ENCODE measurements at places on chromosomes 12 and 14.

GRCh38 chr14:33938131-33938949, 12.5 kb downstream of the EGLN3 start:
- no peak for DNase-seq

- DNase-seq, result no peak
Observed at GRCh38 chr14:64841772-64842750, 37.6 kb downstream of the SPTB start.

DNA sequence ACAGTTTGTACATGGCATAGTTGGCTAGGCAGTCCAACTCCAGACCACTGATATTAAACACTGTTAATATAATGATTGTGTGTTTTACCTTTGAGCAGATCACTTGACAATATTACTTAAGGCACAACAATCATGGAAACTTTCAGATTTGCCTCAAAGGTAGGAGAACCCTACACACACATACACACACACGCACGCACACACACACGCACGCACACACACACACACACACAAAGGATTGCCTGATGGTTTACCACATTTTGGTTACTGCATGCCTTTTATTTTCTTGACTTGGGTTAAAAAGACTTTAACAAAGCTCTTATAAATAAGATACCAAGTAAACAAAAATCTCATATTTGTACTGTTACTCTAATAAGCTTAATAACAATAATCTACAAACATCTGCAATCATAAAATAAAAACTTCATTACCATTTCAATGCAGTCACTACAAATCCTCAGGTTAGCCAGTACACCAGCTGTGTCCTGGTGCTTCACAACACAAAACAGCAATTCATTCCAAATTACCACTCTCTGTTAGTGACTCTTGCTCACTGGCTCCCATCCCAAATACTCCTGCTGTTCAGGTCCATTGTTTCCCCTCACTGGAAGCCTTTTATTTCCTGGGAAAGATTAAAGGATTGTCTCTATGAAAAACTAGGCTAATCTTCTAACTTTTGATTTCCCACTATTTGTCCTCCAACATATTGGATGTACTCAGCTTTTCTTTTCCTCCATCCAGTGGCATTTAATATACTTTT, 175.2 kb upstream of the ATP2B1 start:
- DNase-seq, result no peak

- no peak for DNase-seq
Observed at GRCh38 chr12:5546616-5547015, 114.7 kb downstream of the NTF3 start.

- no peak for DNase-seq
Observed at GRCh38 chr14:69615121-69615495, 3.7 kb downstream of the SUSD6 start.

DNA sequence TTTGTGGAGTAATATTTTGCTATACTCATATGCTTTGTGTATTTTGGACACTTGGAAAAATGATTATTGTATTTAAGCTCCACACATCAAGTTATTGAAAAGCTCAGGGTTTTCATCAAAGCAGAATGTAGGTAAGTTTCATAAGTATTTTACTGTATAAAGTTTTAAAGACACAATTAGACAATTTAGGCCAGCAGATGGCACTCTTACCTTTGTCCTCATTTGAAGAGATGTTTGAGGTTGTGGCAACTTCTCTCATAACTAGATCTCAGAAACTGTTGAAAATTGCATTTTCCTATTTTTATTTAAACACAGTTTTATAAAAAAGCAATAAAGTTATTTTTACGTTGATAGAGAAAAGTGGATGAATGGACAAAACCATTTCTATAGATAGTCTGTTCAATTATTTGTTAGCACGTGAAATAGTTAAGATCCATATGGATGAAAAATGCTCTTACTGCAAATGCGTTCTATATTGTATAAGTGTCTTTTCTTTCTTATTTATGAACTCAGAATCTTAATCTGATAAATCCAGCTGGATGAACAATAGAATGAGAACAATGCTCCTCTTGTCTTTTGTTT, 300.0 kb downstream of the AEBP2 start:
- no peak for DNase-seq

DNA sequence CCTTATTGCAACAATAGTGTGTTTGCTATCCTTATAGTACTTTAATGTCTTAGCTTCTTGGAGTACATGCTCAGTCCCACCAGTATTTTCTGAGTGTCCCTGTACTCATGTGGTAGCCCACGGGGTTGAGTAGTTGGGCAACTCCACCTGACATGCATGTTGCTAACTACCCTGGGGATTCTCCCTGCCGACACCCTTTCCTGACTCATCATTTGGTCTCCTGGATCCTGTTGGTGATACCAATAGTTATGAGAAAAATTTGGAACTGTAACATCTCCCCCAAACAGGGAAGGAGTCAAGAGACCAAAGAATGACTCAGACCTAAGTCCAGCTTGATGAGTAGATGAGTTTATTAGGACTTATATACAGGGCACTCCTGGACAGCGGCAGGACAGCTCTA, 101.6 kb downstream of the BRMS1L start:
- DNase-seq, result no peak

DNA sequence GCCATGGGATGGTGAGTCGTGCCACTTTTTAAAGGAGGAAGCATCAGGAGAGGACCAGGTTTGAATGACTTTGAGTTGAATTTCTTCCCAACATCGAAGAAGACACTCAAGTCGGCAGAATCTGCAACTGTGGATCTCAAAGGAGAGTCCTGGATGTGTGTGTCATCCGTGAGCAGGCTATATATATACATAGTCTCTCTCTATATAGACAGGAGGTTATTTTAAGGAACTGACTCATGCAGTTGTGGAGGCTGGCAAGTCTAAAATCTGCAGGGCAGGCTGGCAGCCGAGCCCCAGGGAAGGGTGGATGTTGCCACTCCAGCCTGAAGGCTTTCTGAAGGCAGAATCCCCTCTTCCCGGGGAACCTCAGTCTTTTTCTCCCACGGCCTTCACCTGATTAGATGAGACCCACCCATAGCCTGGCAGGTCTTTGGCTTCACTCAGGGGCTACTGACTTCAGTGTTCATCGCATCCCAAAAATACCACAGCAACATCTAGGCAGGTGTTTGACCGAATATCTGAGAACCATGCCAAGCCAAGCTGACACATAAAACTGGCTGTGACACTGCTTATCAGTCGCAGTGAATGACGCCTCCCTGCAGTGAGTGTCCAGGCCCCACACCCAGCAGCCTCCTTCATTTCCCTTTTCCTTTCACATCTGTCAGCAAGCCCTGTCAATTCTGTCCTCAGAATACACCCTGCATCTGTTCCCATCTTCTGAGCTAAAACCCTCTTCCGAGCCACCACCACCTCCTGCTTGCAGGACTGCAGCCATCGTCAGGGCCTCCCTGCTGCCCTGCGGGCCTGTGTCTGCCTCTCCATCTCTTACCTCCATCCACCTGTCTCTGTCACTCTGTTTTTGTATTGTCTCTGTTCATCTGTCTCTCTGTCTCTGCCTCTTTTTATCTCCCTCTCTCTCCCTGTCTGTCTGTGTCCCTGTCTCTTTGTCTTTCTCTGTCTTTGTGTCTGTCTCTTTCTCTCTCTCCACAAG, 54.0 kb downstream of the ZNF664 start:
- no peak for DNase-seq

- DNase-seq, result no peak
Observed at GRCh38 chr14:32397861-32398640, 69.0 kb downstream of the AKAP6 start.

- no peak for DNase-seq
Observed at GRCh38 chr12:121814429-121815119, 10.8 kb downstream of the SETD1B start.

DNA sequence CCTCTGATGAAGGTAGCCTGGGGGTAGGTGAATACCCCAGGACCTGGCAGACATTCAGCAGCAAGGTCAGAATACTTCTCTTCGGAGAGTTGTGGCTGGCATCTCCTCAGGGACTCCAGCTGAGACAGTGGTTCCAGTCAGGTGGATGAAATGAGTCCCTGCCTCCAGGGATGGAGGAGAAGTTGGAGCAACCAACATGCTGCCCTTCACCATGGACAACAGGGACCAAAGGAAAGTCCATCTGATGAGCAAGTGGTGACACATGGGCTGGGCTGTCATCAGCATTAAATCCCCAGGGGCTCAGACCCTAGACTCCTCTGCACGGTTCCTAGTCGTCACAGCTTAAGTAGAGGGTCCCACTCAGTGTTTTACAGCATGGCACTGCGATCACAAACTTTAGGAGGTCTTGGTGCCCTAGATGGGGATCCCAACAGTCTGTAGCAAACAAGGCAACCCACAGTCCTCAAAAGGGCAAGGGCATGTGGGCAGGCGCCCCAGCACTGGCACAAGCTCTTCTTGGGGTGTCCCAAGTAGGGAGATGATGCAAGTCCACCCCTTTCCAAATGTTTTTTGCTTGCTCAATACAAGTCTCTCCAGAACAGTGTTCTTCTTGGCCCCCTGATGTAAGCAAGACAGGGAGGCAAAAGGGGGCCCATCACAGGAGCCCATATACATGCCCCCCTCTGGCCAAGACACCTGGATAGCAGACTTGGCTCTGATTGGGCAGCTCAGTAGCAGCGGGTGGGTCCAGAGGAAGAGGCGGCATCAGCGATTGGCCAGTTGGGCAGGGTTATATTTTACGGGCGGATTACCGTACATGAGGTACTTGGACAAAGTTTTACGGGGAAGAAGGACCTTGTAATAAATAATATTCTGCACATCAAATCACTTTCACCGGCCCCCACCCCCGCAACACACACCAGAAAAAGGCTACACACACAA, 10.8 kb upstream of the CDH24 start:
- DNase-seq, result no peak

DNA sequence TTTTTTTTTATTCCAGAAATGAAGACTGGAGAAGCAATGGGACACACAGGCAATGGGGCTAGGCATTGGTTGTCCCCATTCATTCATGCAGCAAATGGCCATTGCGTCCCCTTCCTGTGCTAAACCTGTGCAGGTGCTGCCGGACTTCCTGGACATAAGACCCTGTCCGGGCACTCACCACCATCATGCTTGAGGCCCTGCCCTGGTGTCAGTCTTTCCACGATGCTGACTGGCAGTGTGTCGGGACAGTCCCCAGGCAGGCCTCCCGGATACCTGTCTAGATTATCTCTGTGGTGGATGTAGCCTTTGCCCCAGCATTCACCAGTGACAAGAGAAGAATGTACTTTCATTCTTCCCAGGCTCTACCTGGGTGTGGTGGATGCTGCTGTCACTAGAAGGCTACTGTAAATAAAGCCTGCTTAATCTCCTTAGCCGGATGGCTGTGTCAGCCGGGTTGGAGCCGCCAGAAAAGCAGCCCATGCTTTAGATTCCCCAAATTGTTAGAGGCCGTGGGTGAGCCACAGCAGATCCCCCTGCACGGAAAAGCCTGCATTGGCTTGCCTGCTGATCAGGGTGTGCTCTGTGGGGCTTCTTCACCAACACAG, 94.5 kb upstream of the PARP11 start:
- DNase-seq, result no peak

DNA sequence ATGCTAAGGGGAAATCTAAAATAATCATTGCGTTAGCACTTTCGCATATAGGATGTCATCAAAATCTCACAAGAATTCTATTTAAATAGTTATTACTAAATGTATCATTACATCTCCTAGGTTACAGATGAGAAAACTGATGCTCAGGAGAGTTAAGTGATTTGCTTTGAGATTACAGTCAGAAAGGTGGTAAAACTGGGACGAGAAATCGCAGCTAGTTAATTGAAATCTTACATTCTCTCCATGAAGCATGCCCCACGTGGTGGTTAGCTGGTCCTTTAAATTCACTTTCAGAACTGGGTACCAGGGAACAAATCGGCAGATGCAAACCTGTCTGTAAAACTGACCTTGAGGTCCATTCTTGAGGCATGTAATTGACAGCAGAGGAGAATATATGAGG, 71.8 kb upstream of the PLEKHG7 start:
- no peak for DNase-seq

GRCh38 chr14:61535032-61535431, 160.3 kb upstream of the HIF1A start:
- no peak for DNase-seq
